NCI-H1092 (cell line): ENCODE measurements at places on chromosomes 6 and 20.

- no peak for DNase-seq
Measured at GRCh38 chr6:36327226-36327918, 9.3 kb downstream of the BNIP5 start.

GRCh38 chr20:50040432-50041245 is 57.9 kb downstream of the SNAI1 start:
- DNase-seq: no peak

- DNase-seq: no peak
Measured at GRCh38 chr6:160051390-160051789, 70.2 kb upstream of the SLC22A1 start.

- no peak for DNase-seq
Measured at GRCh38 chr20:59153355-59153681, 10.3 kb upstream of the ZNF831 start.

- no peak for DNase-seq
Measured at GRCh38 chr6:10316373-10316721, 98.5 kb downstream of the TFAP2A start.

DNA sequence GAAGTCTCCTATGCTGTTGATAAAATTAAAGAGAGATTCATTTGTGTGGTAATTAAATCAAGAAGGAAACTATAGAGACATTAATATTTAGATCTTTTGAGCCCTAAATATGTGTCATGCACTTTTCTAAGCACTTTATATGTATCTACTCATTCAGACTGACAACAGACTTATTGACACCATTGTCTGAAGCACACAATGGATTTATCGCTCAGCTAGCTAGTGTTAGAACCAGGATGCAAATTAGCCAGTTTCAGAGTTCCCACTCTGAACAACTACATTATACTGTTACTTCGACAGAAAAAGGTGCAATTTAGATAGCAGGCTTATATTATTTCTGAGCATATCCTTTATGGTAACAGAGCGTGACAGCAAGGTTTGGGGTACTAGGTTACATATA is 27.7 kb upstream of the KIAA0408 start:
- DNase-seq: no peak

- no peak for DNase-seq
Measured at GRCh38 chr20:43507150-43508080, at the start of gene L3MBTL1. TSS of gene L3MBTL1 (plus strand) at chr20:43507697. CDS start at chr20:43513504, 5,807 bp downstream.

- DNase-seq: no peak
Measured at GRCh38 chr6:123770247-123770949, 33.3 kb upstream of the NKAIN2 start.

GRCh38 chr20:53884859-53885541 is 185.4 kb downstream of the BCAS1 start:
- DNase-seq: no peak

- no peak for DNase-seq
Measured at GRCh38 chr6:89120371-89120770, 2.5 kb upstream of the SRSF12 start.

DNA sequence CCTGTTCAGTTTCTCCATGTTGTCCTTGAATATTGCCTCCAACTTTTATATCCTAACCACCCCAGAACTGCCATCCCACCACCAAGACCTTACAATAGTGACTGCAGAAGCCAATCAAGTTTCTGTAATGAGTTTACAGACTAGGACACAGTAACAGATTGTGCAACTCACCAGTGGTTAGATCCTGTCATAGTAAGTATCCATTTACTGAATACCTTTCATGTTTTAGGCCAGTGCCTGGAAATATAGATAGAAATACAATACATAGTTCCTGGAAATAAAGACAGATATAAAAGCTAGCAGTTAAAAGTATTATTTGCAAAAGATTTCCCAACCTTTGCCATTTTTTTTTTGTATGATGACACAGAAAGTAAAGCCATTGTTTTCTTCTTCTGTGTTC is 471.8 kb upstream of the BTBD3 start:
- no peak for DNase-seq

- DNase-seq: no peak
Measured at GRCh38 chr6:144359783-144360182, 74.6 kb downstream of the UTRN start.

DNA sequence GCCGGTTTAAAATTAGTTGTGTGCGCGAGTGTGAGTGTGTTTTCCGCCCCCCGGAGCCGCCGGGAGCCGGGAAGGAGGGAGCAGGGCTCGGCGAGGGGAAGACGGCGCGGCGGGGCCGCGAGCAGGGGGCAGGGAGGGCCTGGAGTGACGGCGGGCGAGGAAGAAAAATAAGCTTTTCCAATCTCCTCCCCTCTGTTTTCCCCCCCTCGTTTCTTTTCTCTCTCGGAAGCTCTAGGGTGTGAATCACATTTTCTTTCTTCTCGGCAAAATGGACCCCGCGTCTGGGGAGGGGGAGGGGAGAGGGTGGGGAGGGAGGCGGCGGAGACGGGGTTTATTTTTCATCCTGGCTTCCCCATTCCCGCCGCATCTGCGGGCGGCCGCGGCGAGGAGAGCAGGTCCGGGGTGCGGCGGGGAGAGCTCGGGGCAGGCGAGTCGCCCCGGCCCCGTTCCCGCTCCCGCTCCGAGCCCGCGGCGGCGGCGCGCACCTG is 881 bp downstream of the BICRAL start:
- peak; percentile 70 for DNase-seq

DNA sequence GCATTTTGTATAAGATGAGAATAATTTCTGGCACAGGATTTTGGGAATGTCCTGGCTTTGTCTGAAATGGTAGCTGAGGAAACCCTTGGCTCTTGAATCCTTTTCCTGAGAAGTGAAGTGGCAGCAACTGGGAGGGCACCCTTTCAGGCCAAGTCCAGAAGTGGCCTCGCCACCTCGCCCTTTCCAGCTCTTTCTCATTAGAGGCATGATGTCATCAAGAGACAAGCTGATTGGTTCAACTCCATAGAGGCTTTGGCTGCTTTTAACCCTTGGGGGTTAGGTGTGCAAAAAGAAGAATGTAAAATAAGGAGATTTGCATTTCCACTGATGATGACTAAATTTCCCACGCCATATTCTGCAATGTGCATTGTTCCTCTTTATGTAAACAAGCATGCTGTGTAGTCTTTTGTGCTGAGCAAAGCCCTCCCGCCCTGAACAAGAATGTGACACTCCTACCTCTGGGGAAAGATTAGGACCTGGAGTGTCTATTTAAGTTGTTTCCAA is 116.5 kb downstream of the TCP11 start:
- peak; percentile 32 for DNase-seq
